Left kidney (tissue), 8 donors: ENCODE measurements at places on chromosomes 5 and 9. TPM values are rescaled to one million over a fixed set of nuclear protein-coding genes. Genes with fewer than 3 reads are reported as not detected.
A peak's percentile ranks its signal among the peaks of the same experiment; 100 is the strongest.

SLC45A2 gene
- 1.0 TPM for polyA plus RNA-seq

STPG3 gene
- polyA plus RNA-seq = 1.5 TPM

DNA sequence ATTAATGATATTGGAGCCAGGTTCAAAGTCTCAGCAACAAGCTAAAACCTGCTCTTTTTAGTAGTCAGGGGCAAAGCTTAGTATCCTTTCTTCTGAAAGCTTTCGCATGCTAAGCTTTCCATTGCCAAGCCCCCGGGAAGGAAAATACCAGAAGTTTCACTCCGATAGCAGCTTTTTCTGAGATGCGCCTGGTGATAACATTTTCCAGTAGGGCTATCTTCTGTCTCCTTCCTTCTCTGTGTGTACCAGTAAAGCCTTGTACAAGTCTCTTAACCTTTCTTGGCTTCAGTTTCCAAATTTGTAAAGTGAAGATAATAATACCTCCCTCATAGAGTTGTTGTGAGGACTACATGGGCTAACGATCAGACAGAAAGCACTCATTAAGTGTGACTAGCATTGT, 36.7 kb downstream of the DOCK8 start:
- no peak for DNase-seq

GRCh38 chr5:23450187-23450586, 57.2 kb upstream of the PRDM9 start:
- DNase-seq = no peak

DNA sequence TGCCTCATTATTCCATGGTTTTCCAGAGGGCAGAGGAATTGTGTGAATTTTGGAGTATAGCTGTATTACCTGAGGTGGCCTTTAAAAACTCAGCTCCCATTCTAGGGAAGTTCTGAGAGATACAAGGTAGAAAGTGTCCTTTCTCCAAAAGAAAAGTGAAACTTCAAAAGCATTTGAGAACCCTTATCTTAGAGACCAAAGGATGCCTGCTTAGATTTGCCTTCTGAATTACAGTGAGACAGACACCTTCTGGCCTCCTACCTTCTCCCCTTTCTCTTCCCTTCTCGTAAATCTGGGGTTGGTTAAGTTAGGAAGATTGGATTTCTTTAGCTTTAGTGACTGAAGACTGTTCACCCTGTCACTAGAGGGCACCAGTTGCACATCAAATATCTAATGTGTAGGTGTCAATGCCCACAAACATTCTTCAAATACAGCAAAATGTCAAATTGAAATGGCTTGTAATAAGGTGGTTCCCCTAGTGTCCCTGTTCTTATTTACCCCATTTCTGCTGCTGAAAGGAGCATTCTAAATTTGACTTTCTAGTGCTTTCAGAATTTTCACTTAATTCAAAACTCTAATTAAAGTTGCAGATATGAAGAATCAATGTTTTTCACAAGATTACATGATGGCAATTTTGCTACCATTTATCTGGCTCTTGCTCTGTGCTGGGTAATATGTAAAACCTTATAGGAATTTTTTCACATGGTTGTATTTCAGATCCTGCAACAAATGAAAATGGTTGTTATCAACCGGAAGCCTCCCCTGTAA, 46.7 kb downstream of the PRRC1 start:
- peak; percentile 75 for DNase-seq

DNA sequence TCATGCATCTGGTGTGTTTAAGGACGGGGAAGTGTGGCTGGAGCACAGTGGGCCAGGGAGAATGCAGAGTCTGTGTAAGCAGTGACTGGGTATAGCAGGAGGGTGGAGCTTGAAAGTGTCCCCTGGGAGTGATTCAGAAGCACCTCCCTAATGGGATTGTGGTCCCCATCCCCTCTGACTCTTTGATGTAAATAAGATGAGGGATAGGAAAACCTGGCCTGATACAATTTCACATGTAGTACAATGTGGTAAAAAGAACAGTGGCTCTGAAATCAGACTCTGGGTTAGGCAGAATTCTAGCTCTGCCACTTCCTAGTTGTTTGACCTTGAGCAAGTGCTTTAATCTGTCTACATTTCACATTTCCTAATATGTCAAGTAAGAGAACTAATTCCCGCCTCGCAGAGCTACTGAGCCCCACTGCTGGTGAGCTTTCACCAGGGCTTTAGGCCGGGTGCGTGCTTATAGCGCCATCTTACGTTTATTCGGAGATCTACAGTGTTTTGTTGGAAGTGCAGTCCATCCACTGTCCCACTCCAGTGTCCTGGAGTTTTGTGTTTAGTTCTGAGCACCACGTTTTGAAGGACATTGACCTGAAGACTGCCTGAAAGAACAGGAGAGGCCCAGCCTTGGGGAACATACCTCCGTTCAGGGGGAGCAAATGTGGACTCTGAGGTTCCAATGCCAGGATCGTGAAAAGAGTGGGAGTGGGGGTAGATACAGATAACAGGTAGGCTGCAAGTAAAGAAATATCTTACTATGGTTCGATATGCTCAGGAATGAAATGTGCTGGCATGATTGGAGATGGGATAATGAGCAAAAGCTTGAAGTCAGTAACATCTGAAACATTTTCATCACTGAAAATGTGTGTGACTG, 51.2 kb upstream of the TESK1 start:
- DNase-seq = peak; percentile 66
